Right ventricle myocardium superior (tissue), 1 donor: ENCODE measurements at places on chromosomes 4 and X.
A peak's percentile ranks its signal among the peaks of the same experiment; 100 is the strongest.

DNA sequence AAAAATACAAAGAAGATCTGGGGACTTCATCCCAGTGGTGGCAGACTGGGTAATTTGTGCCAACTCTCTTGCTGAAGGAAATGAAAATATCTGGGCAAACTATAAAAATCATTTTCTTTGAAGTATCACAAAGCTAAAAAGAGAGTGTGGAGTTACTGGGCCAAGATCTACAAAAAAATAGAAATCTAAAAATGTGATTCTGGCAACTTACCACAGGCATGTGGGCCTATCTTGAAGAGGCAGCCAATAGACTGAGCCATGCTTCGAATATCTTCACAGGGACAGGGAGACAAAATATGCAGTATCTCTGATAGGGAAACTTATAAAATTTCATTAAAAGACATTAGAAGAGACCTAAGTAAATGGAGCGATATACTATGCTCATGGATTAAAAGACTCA is 168.8 kb downstream of the RCHY1 start:
- no peak for DNase-seq

DNA sequence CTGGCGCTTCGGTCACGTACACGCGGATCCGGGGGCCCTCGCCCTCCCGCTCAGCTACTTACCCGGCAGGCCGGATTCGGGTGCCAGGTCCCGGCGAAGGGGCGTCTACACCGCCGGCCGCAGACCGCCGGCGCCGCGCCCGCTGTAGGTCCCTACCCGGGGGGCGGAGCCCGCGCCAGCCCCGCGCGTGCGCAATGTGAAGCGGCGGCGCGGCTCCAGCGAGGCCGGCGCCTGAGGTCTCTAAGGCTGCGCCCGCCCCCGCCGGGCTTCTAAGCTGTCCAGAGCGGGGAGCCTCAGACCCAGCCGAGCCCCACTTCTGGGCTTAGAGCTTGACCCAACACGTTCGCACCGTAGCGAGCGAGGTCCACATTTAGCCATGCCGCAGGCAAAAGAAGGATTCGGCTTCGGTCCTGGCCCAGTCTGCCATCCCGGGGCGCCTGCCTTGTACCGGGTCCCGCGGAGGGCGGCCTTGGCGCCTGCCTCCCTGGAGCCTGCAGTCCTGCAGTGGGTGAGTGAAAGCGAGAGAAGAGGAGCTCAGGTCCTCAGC is at the start of gene ZNF518B:
Gene ZNF518B, minus strand, starts transcription at position 172 of the 547 bp plus-strand sequence. CDS start 11,098 bp downstream, outside the sequence.
- DNase-seq: peak; percentile 85

DNA sequence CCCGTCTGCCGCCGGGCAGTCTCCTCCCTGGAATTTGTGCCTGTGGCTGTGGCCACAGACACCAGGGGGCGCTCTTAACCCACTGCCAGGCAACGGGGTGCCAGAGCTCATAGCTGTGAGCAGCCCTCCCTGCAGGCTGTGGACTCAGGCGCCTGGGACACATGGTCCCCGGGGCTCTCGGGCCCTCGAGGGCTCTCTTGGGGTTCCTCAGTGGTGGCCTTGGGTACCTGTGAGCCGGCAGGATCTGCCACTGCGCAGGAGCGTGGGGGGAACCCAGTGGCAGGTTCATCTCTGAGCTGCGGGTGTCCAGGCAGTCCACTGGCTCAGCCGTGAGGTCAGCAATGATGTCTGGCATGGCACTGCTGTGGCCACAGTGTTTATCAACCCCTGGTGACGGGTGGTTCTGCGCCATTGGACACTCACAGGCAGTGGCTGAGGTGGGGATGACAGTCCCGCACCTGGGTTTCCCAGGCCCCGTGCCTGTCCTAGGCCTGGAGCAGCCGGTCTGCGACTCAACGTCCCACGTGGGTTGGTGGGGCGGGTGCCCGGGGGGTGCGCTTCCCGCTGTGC is 37.2 kb downstream of the PCGF3 start:
- DNase-seq: peak; percentile 78

GRCh38 chr4:79585834-79586233 is 177.8 kb upstream of the GK2 start:
- no peak for DNase-seq

GRCh38 chrX:134588806-134589205 is 69.5 kb downstream of the PLAC1 start:
- DNase-seq: no peak

DNA sequence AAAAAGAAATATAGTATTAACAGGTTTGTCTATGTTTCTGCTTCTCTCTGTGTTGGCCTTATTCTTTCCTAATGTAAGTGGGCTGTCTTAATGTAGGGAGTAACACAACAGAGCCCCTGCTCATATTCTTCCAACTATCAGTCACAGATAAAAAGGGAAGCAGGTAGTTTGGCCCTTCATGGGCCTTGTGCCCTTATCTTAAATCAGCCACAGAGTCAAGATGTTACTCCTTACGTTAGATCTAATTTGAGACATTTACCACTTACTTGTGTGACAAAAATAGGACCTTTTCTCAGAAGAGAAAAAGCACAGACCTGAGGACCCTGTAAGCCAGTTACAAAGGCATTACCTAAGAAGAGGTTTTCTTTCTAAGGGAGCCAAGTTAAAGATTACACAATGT is 589.0 kb downstream of the GRXCR1 start:
- no peak for DNase-seq

GRCh38 chr4:105936901-105937300 is 41.6 kb downstream of the NPNT start:
- no peak for DNase-seq

- peak; percentile 86 for DNase-seq
These were observed at the start of gene EVC2 for GRCh38 chr4:5708449-5709206. TSS of gene EVC2 (minus strand) at chr4:5708559. CDS start at chr4:5708513, 46 bp downstream.

- DNase-seq: no peak
These were observed 46.2 kb downstream of the CXCL13 start for GRCh38 chr4:77651820-77652219.
